ENCODE measurements at places on chromosomes 7 and 10.
A peak's percentile ranks its signal among the peaks of the same experiment; 100 is the strongest.

DNA sequence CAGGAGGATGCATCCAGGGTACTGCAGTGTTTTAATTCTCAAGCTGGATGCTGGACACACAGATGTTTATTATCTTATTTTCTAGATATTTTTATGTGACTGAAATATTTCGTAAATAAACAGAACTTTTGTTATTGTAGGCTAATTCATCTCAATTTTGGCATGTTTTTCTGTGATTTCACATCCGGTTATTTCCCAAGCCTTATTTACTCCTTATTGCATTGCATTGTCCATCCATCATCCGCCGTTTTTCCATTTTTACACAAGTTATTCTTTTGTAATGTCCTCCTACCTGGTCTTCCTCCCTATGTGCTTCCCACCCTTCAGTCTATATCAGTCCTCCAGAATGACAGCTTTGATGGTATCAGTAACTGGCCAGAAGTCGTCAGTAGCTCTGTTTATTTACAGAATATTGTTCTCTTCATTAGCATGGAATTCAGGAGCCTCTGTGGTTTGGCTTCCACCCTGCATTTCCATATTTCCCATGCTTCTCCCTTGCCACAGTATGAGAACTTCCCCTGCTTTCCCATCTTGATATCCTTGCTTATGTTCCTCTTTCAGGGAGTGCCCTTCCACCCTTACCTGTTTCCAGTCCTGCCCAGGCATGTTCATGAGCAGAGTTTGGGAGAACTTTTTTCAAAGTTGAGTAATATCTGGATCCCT, 16.1 kb downstream of the GNAI1 start:
- DNase-seq = no peak

DNA sequence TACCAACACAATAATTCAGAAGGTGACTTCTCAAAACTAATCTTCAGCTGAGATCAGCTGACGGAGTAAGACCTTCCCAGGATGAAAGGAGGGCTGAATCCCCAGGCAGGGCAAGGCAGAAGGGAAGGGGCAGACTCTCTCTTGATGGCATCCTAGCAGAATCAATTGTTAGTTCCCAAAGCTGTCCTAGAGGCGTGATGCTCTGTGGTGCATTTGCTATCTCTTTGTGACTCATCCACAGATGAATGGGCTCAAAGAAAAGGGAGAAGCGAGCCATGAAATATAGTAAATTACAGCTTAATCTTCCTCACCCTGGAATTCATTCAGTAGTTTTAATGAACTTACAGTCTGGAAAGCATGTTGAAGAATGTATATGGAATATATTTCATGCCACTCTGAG, 37.2 kb downstream of the PDE1C start:
- no peak for DNase-seq

DNA sequence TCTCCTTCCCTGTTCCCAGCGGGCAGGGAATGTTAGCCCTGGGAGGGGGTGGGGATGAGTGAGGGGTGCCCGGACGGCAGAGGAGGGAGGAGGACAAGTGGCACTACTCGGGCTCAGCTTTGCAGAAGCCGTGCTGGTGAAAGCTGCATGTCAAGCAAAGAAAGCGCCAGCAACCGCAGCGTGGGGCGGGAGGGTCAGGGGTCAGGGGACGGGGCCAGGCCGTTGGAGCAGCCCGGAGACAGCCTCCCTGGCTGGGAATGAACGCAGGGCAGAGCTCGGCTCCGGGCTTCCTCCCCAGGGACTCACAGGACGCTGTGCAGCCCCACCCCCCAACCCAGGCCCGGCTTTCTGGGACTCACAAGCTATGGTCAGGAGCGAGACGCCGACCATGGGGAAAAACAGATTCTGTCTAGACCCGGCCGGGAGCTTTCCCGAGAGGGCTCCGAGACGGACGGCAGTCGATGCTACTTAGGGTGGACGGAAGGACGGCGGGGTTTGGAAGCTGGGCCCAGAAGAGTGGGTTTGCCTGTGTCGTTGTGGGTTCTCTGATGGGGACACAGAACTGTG, 113.4 kb downstream of the VIPR2 start:
- peak; percentile 78 for DNase-seq

- no peak for DNase-seq
Observed at GRCh38 chr7:107891636-107892366, 818 bp downstream of the DLD start.

GRCh38 chr10:50618624-50619023, 5.1 kb downstream of the SGMS1 start:
- no peak for DNase-seq

- DNase-seq = peak; percentile 41
Observed at GRCh38 chr10:4073912-4074311, 288.9 kb upstream of the KLF6 start.

DNA sequence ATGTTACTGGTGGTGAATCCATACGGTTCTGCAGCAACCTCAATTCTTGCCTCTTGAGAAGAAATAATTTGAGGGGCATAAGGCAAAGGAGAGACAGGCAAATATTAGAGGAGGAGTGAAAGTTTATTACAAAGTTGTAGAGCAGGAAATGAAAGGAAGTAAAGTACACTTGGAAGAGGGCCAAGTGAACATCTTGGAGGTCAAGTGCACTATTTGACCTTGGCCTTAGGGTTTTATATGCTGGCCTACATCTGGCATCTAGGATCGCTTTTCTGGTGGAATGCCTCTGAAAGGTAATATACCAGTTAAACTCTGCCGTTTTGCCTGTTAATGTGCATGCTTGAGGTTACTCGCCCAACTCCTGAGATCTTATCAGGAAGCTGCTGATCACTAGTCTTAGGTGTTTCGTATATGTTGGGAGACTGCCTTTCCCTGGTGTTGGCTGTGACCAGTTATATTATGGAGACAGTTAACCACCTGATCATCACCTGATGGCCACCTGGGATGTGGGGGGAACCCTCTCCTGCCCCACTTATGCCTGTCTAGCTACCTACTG, 66.1 kb upstream of the CYP2C18 start:
- DNase-seq = no peak

DNA sequence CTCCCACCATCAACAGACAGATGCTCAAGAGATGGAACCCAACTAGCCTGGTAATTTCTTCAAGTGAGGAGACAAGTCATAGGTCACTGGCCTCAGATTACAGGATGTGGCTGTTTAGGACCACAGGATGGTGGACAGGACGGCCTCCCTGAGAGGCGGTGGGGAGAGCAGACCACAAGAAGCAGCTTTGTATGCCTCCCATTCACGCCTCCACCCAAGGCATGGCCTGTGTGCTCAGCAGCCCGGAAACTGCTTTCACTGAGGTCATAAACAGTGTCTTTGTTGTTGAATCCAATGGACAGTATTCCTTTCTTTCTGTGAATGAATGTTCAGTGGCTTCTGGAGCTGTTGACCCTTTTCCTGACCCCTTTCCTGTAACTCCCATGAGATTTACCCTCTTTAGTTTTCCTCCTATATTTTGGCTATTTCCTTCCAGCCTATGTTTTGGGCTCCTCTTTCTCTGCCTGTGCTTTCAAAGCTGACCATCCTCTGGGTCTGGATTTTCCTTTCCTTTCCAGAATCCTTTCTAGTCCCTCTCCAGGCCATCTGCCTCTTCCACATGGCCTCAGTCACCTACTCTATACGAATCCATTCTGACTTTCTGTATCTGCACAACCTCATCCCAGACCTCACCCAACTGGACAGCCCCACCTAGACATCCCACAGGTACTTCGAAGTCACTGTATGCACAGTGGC, 32.4 kb upstream of the INPP5F start:
- DNase-seq = no peak

- no peak for DNase-seq
Observed at GRCh38 chr7:27199849-27200760, at the start of gene HOXA13. Gene HOXA13, minus strand, starts transcription at chr7:27200091. Its CDS starts 14 bp downstream, at chr7:27200077.

DNA sequence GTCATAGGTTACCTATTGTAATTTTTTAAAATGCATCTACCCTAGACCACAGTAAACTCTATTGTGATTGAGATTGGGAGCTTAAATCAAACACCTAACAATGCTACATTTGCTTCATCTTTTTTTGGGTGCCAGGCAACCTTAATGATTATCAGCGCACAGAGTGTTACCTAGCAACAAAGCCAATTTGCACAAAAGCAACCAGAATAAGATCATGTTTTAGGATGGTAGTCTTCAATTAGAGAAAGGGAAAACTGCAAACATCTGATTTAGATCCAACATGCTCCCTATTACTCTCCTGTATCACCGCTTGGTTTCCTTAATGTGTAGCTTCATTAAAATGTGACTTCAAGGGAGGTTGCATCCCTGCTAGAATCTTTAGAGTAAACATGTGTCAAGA, 226.9 kb downstream of the ABCA13 start:
- no peak for DNase-seq

- no peak for DNase-seq
Observed at GRCh38 chr10:33571616-33572015, 237.1 kb upstream of the NRP1 start.

DNA sequence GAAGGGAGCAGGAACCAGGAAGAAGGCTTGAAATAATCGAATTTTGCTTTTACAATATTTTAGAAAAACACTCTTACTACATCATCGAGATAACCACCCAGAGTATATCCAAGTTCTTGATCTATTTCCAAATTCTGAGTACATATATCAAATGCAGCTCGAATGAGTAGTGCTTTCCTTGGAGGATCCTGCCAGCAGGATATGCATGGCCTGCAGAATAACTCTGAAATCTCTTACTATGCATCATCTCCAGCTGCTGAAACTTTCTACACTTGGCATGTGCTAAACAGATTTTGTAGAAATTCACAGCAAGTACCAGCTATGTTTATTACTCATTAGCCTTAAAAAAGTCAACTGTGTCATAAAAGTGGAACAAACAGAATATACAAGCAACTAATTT, 44.0 kb upstream of the ANK3 start:
- DNase-seq = no peak

DNA sequence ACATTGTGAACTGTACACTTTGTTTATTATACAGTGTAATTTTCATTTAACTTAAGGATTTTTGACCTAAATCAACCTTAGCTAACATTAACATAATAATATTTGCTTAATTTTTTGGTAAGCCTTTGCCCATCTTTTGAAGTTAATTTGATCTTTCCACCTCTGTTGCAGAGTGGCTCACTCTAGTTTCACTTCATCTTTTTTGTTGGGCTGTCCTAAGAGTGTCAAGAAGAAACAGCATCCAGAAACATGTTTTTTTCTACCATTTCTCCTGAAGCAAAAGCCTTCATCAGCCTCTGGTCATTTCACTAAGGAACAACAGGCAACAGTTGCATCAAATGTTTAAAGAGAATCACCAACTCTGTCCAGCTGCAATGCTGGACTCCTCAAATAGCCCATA, 824.7 kb downstream of the REEP3 start:
- DNase-seq = no peak

DNA sequence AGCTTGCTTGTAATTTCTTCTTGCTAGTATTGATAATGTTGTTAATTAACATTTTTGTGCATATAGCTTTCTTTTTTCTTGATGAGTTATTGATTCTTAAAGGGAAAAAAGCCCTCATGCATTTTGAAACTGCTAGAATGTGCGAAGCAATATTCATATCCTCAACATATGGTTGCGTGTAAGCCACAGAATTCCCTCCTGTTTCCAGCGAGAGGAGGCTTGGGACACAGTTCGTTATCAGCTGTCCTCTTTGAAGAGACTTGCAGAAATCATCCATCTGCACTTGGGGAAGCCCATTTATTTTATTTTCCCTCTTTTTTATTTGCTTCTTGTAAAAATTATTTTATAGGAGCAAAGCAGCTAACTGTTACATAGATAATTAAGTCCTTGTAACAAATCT, 398.0 kb downstream of the ADRA2A start:
- no peak for DNase-seq

GRCh38 chr7:46885167-46885566, 696.7 kb downstream of the TNS3 start:
- no peak for DNase-seq

- no peak for DNase-seq
Observed at GRCh38 chr7:142100634-142101033, 10.9 kb upstream of the MGAM2 start.

- no peak for DNase-seq
Observed at GRCh38 chr10:14349081-14349480, 18.4 kb upstream of the FRMD4A start.

All from left ventricle myocardium inferior (tissue), 1 donor.